ENCODE measurements at places on chromosomes 3 and 15. TPM values are rescaled to one million over a fixed set of nuclear protein-coding genes. Genes with fewer than 3 reads are reported as not detected.

The CPN2 gene
- total RNA-seq: 0.10 TPM

DNA sequence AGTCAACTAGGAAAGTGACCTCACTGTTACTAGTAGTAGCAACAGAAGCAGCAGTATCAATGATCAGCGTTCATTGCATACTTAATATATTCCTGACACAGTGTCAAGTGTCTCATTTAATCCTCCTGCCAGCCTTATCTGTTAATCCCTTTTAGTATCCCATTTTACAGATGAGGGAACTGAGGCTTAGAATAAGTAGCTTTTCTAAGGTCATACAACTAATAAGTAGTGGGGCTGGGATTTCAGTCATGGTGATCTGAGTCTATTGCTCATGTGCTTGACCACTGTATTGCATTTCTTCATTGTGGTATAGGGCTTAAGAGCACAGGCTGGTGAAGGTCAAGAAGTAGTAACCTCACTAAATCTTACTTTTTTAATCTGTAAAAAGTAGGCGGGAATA is 233.6 kb downstream of the PTPRG start:
- no peak for DNase-seq

GRCh38 chr3:113094337-113095221 is 103.8 kb downstream of the GTPBP8 start:
- no peak for DNase-seq

- no peak for DNase-seq
These were observed 15.3 kb upstream of the UNC13C start for GRCh38 chr15:53962646-53963561.

GRCh38 chr3:65811892-65812291 is 226.8 kb downstream of the MAGI1 start:
- DNase-seq: no peak

The ANKRD63 gene
- not detected for total RNA-seq

DNA sequence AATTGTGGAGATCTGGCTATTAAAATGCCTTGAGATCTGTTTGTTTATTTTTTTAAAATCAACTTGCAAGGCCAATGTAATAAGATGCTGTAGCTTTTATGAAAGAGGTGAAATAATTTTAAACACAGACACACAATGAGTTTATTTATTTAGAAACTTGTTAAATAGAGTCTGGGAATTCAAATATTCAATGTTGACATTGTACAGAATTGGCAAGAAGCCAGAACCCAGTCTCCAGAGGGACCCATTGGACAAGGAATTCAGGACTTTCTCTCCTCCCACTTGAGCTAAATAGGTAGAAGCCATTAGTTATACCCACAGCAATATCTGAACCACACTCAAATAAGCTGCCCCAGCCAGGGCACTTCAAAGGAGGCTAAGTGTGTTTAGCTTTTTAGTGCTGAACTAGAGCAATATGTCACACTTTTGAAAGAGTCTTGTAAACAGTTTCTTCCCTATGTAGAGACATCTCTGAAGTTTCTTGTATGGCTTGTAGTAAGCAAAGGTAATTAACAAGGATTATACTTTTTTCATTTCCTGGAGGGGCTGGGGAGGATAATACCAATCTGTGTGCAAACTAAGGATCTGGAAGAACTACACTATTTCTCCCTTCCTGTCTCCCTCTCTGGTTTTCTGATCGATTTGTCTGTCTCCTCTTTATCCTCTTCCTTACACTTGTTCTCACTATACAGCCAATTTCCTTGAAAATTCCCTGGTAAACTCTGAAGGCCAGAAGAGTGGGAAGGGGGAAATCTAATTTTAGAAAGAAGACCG is 6.0 kb downstream of the MECOM start:
- DNase-seq: no peak

DNA sequence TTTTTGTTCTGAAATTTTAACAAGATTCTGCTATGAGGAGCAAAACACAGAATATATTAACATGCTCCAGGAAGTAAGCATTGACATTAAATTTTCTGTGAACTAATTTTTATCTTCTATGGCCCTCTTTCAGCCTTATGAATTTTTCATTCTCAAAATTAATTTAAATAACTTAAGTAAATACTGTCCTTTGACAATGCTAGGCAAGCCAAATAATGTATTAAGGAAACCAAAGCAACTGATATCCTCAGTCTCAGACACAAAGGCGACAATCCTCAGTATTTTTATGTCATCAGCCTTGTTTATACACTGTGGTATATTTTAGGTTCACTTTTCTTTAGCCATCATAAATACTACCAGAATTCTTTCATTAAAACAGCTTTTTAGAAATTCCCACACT is 159.8 kb downstream of the CGGBP1 start:
- DNase-seq: no peak

Data from skin of body (tissue), 3 donors.